ENCODE measurements at places on chromosomes 7 and 10. TPM values are rescaled to one million over a fixed set of nuclear protein-coding genes. Genes with fewer than 3 reads are reported as not detected.

The BLVRA gene
- 22.9 TPM for total RNA-seq

The GPR37 gene
- 16.9 TPM for total RNA-seq

The UTF1 gene
- not detected for total RNA-seq

The PKD2L1 gene
- total RNA-seq = 0.04 TPM

The SAMD8 gene
- total RNA-seq = 15.6 TPM

The NKX1-2 gene
- total RNA-seq = not detected

The NYAP1 gene
- total RNA-seq = 1.6 TPM

The MEOX2 gene
- 58.7 TPM for total RNA-seq

The SMNDC1 gene
- 8.6 TPM for total RNA-seq

The NPC1L1 gene
- total RNA-seq = not detected

The DDX56 gene
- total RNA-seq = 51.7 TPM

The TCAF1 gene
- total RNA-seq = 129 TPM

The ENTPD1 gene
- total RNA-seq = 14.9 TPM

The CYP26C1 gene
- total RNA-seq = 0.09 TPM

The ZPBP gene
- total RNA-seq = not detected

The PIK3AP1 gene
- 2.3 TPM for total RNA-seq

The LRRTM3 gene
- 2.6 TPM for total RNA-seq

The TUBAL3 gene
- 0.09 TPM for total RNA-seq

The RBP3 gene
- total RNA-seq = not detected

The SAMD9 gene
- 6.1 TPM for total RNA-seq

The HOGA1 gene
- 0.89 TPM for total RNA-seq

The TSPAN13 gene
- 31.6 TPM for total RNA-seq

Data from muscle of leg (tissue), 16 donors.